Myocyte (in vitro differentiated cells): ENCODE measurements at places on chromosomes 3 and 15. TPM values are rescaled to one million over a fixed set of nuclear protein-coding genes. Genes with fewer than 3 reads are reported as not detected.

The DCBLD2 gene
- total RNA-seq = 85.1 and 88.2 TPM in 2 replicates

The TRPM1 gene
- not detected in 2 replicates for total RNA-seq

The PARP15 gene
- 0.08 TPM in 1 of 2 replicates, not detected in the other for total RNA-seq

The GRK7 gene
- total RNA-seq = 0.05 and 0.08 TPM in 2 replicates

The SCAMP2 gene
- 59.2 and 77.2 TPM in 2 replicates for total RNA-seq

The FHIT gene
- total RNA-seq = 0.53 TPM in 1 of 2 replicates, not detected in the other

The VEPH1 gene
- total RNA-seq = 17.0 and 29.3 TPM in 2 replicates

The GOLGA8T gene
- total RNA-seq = not detected in 2 replicates

The ZMYND10 gene
- 0.19 and 0.47 TPM in 2 replicates for total RNA-seq

The KNG1 gene
- not detected in 2 replicates for total RNA-seq

The SNX22 gene
- 0.16 TPM in 1 of 2 replicates, not detected in the other for total RNA-seq

The CDC25A gene
- total RNA-seq = 2.2 and 2.5 TPM in 2 replicates

The SPATA12 gene
- 0.19 TPM in 1 of 2 replicates, not detected in the other for total RNA-seq

The ACKR4 gene
- total RNA-seq = not detected in 2 replicates

The POPDC2 gene
- 3.5 and 4.2 TPM in 2 replicates for total RNA-seq

The DPPA2 gene
- total RNA-seq = not detected in 2 replicates

The ARHGEF26 gene
- total RNA-seq = 0.40 and 0.62 TPM in 2 replicates

The XCR1 gene
- not detected in 2 replicates for total RNA-seq

The PLCL2 gene
- 1.2 TPM in 2 replicates for total RNA-seq

The SLC35G2 gene
- 13.7 and 14.3 TPM in 2 replicates for total RNA-seq

The SLC30A4 gene
- total RNA-seq = 7.2 and 8.2 TPM in 2 replicates

The FBXW12 gene
- 0.21 TPM in 1 of 2 replicates, not detected in the other for total RNA-seq

The NPTN gene
- total RNA-seq = 89.0 and 98.5 TPM in 2 replicates

The TGM4 gene
- not detected in 2 replicates for total RNA-seq

The GOLGA8M gene
- 0.64 TPM in 1 of 2 replicates, not detected in the other for total RNA-seq

The LYZL4 gene
- not detected in 2 replicates for total RNA-seq

The FAM174B gene
- total RNA-seq = 12.5 and 16.4 TPM in 2 replicates

The CLDN18 gene
- total RNA-seq = not detected in 2 replicates

The AADACL2 gene
- not detected in 2 replicates for total RNA-seq

The ARNT2 gene
- total RNA-seq = 26.3 and 26.6 TPM in 2 replicates

The CYP8B1 gene
- total RNA-seq = not detected in 2 replicates

The P3H2 gene
- total RNA-seq = 24.2 and 54.8 TPM in 2 replicates

The CIDEC gene
- total RNA-seq = 0.26 TPM in 1 of 2 replicates, not detected in the other

The C3orf52 gene
- 11.8 and 18.6 TPM in 2 replicates for total RNA-seq

The HES1 gene
- 5.5 and 9.0 TPM in 2 replicates for total RNA-seq

The GPR171 gene
- not detected in 2 replicates for total RNA-seq

The TAGLN3 gene
- total RNA-seq = 0.36 and 0.56 TPM in 2 replicates

The CD96 gene
- total RNA-seq = 0.08 TPM in 1 of 2 replicates, not detected in the other

The MED12L gene
- total RNA-seq = 0.26 TPM in 1 of 2 replicates, not detected in the other

The SCG5 gene
- 1.3 and 2.3 TPM in 2 replicates for total RNA-seq

The THSD4 gene
- 1.6 and 2.7 TPM in 2 replicates for total RNA-seq

The RAB6B gene
- 0.37 and 1.1 TPM in 2 replicates for total RNA-seq

The KLHL40 gene
- total RNA-seq = 55.6 and 67.1 TPM in 2 replicates

The KBTBD13 gene
- 0.13 TPM in 1 of 2 replicates, not detected in the other for total RNA-seq

The NR2E3 gene
- total RNA-seq = not detected in 2 replicates

The KBTBD12 gene
- total RNA-seq = 0.05 and 0.64 TPM in 2 replicates

The ASB14 gene
- 0.05 and 5.6 TPM in 2 replicates for total RNA-seq

The IQCF2 gene
- not detected in 2 replicates for total RNA-seq

The OR5H6 gene
- total RNA-seq = not detected in 2 replicates

The SMCO1 gene
- total RNA-seq = 0.53 TPM in 1 of 2 replicates, not detected in the other

The GCNT3 gene
- 0.68 and 1.7 TPM in 2 replicates for total RNA-seq

The NME9 gene
- total RNA-seq = not detected in 2 replicates

The GOLGA6L4 gene
- total RNA-seq = 0.29 and 0.36 TPM in 2 replicates

The OCA2 gene
- total RNA-seq = not detected in 2 replicates

The NLGN1 gene
- total RNA-seq = 0.62 TPM in 1 of 2 replicates, not detected in the other

The PIGZ gene
- 1.9 and 3.1 TPM in 2 replicates for total RNA-seq

The PDIA5 gene
- total RNA-seq = 11.3 and 11.8 TPM in 2 replicates

The OXSR1 gene
- total RNA-seq = 49.8 and 57.5 TPM in 2 replicates
